ENCODE measurements at places on chromosomes 7 and 10. TPM values are rescaled to one million over a fixed set of nuclear protein-coding genes. Genes with fewer than 3 reads are reported as not detected.

- no peak for DNase-seq
Observed at GRCh38 chr7:7550663-7551062, 15.0 kb upstream of the COL28A1 start.

GRCh38 chr7:67655168-67655567 is 658.5 kb downstream of the TYW1 start:
- no peak for DNase-seq

DNA sequence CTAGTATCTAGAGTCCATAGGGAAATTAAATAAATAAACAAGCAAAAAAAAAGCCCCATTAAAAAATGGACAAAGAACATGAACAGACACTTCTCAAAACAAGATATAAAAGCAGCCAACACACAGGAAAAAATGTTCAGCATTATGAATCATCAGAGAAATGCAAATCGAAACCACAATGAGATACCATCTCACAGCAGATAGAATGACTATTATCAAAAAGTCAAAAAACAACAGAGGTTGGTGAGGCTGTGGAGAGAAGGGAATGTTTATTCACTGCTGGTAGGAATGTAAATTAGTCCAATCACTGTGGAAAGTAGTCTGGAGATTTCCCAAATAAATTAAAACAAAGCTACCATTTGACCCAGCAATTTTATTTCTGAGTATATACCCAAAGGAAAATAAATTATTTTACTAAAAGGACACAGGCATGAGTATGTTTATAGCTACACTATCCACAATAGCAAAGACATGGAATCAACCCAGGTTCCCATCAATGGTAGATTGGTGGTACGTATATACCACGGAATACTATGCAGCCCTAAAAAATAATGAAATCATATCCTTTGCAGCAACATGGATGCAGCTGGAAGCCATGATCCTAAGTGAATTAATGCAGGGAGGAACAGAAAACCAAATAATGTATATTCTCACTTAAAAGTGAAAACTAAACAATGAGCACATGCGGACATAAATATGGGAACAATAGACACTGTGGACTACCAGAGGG is 366.5 kb upstream of the SEMA3C start:
- DNase-seq, result no peak

GRCh38 chr7:30193336-30193943 is 58.7 kb downstream of the MTURN start:
- DNase-seq, result no peak

Gene TEX36
- total RNA-seq, result not detected

GRCh38 chr10:77555591-77556212 is 81.9 kb downstream of the KCNMA1 start:
- no peak for DNase-seq

- no peak for DNase-seq
Observed at GRCh38 chr7:51629206-51629605, 312.6 kb upstream of the COBL start.

Gene ACSM6
- not detected for total RNA-seq

GRCh38 chr7:146175716-146176115 is 59.1 kb downstream of the CNTNAP2 start:
- DNase-seq, result no peak

GRCh38 chr7:135877805-135878204 is 99.4 kb downstream of the MTPN start:
- DNase-seq, result peak; percentile 19

GRCh38 chr10:92571649-92572048 is 2.2 kb downstream of the IDE start:
- no peak for DNase-seq

GRCh38 chr10:27844223-27844622 is 98.6 kb upstream of the MKX start:
- DNase-seq, result no peak

Gene SYNPO2L
- total RNA-seq, result 0.34 TPM

- DNase-seq, result no peak
Observed at GRCh38 chr7:137020351-137020750, 151.9 kb downstream of the CHRM2 start.

GRCh38 chr10:132173185-132173584 is 13.6 kb upstream of the DPYSL4 start:
- DNase-seq, result no peak

DNA sequence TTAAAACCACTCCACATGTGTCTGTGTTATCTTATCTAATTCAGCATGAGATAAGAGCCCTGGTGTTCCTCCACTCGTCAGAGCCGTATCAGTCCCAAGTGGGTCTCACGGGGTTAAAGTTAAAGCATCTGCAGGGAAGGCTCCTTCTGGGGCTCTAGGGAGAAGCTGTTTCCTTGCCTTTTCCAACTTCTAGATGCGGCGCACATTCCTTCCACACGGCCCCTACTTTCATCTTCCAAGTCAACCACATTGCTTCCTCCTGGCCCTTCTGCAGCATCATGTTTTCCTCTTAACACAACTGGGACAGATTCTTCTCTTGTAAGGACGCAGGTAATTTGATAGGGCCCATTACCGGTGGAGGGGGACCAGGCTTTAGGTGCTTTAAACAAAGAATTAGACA is 620.1 kb upstream of the DPP6 start:
- DNase-seq, result no peak

DNA sequence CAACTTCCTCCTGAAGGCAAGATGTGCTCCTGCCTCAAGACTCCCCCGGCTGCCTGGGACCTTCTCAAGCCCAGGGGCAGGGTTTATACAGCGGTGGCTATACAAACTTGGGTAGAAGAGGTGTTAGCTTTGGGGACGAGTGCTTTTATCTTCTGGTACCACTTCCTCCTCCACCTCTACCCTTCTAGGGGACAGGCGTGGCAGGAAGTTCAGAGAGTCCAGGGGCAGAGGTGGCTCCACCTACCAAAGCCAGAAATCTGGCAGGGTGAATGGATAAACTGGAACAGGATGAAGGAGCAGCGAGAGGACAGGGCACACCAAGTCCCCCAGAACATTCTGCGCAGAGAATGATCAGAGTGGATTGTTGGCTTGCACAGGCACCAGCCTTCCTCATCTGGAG is 24.0 kb upstream of the TM9SF3 start:
- DNase-seq, result no peak

Gene TSPAN15
- total RNA-seq, result 137 TPM

DNA sequence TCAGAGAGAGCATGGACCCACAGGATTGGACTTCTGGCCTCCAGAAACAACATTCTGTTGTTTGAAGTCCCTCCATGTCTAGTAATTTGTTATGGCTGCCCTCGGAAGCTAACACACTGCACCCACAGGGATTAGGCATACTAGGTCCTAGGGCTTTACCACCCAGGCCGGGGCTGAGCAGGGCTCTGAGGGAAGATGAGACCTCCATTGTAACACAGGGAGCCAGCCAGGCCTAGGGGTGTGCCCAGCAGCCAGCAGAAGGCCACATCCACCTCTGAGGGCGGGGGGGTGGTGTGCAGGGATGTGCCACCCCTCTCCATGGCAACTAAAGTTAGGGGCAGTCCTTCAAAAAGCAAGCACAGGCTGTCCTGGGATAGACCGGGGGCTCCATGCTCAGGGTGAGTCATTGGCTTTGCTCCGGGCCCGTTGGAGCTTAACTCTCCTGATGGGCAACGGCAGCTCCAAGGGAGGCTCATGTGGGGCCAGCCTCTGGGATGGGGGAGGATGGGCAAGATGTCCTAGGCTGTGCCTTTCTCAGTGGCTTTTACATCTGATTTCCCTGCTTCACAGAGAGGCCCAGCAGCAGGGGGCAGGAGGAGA is 96.6 kb upstream of the GPR26 start:
- DNase-seq, result no peak

DNA sequence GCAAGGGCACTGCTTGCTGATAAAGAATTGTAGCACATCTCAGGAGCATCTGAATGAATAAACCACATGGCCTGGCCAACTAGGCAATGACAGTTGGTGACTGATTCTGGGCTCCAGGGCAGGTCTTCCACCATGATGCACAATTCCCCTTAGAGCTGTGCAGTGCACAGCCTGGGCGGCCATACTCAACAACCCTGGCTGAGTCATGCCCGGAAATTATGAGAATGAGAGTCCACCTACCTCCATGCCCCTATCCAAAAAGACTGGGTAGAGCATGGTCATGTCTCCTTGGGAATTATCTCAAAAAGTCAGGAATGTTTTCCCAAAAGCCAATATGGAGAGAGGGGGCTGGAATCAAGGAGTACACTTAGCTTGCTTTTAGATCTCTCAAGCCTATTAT is 425.6 kb downstream of the PLXNA4 start:
- no peak for DNase-seq

Gene OR6V1
- total RNA-seq, result not detected

Gene SEC61G
- total RNA-seq, result 198 TPM

GRCh38 chr10:102262744-102263370 is 17.5 kb downstream of the GBF1 start:
- DNase-seq, result no peak
